GM23248 (cell line): ENCODE measurements at places on chromosomes 5 and 9. TPM values are rescaled to one million over a fixed set of nuclear protein-coding genes. Genes with fewer than 3 reads are reported as not detected.
A peak's percentile ranks its signal among the peaks of the same experiment; 100 is the strongest.

DNA sequence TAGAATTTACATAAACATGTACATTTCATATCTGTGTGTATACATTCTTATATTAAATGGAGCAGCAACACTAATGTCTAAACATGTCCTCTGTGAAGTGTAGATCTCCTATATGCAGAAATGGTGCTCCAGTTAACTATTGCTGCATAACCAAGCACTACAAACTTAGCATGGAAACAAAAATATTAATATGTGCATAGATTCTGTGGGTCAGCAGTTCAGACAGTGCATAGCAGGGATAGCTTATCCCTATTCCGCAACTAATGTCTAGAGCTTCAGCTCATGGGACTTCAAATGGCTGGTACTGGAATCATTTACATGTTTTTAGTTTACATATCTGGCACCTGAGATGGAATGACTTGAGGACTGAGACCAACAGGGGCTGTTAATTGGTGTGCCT, 652.1 kb downstream of the TLE4 start:
- no peaks in the 10 kb centered on the region for H3K36me3 ChIP-seq
- DNase-seq: no peak
- H3K27ac ChIP-seq: no peak overlapping the region
- H3K4me1 ChIP-seq: no peaks in the 10 kb centered on the region
- H3K4me3 ChIP-seq: no peak overlapping the region

Gene DNAH5
- 0.13 and 1.4 TPM in 2 replicates for total RNA-seq

GRCh38 chr5:112649882-112650281, 87.8 kb upstream of the APC start:
- no peak for DNase-seq
- H3K4me1 ChIP-seq: no peaks in the 10 kb centered on the region
- no peaks in the 10 kb centered on the region for H3K36me3 ChIP-seq
- H3K27ac ChIP-seq: no peak overlapping the region
- H3K27me3 ChIP-seq: peaks cover 10% of the 10 kb centered on the region; the same call in 1 of the 2 replicates

- no peaks in the 10 kb centered on the region for H3K36me3 ChIP-seq
- DNase-seq: peak; percentile 74
- H3K27me3 ChIP-seq: no peaks in the 10 kb centered on the region
- no peak overlapping the region for H3K4me3 ChIP-seq
These were observed 64.4 kb downstream of the PLCXD3 start for GRCh38 chr5:41445937-41446563.

GRCh38 chr9:120399940-120400339, 180.0 kb downstream of the CDK5RAP2 start:
- no peak overlapping the region for H3K27ac ChIP-seq
- H3K4me3 ChIP-seq: no peak overlapping the region
- peaks cover 65% of the 10 kb centered on the region for H3K4me1 ChIP-seq
- H3K36me3 ChIP-seq: no peaks in the 10 kb centered on the region; the same call in 1 of the 2 replicates
- no peaks in the 10 kb centered on the region for H3K27me3 ChIP-seq

Gene TGFBI
- 7,109 and 7,351 TPM in 2 replicates for total RNA-seq

Gene GADD45G
- 0.54 TPM in 1 of 2 replicates, not detected in the other for total RNA-seq

Gene PCDHGA2
- total RNA-seq: 6.3 and 7.3 TPM in 2 replicates

GRCh38 chr5:76165029-76165428, 81.8 kb downstream of the SV2C start:
- H3K4me1 ChIP-seq: no peaks in the 10 kb centered on the region
- no peak overlapping the region for H3K4me3 ChIP-seq
- DNase-seq: no peak
- no peak overlapping the region for H3K27ac ChIP-seq

DNA sequence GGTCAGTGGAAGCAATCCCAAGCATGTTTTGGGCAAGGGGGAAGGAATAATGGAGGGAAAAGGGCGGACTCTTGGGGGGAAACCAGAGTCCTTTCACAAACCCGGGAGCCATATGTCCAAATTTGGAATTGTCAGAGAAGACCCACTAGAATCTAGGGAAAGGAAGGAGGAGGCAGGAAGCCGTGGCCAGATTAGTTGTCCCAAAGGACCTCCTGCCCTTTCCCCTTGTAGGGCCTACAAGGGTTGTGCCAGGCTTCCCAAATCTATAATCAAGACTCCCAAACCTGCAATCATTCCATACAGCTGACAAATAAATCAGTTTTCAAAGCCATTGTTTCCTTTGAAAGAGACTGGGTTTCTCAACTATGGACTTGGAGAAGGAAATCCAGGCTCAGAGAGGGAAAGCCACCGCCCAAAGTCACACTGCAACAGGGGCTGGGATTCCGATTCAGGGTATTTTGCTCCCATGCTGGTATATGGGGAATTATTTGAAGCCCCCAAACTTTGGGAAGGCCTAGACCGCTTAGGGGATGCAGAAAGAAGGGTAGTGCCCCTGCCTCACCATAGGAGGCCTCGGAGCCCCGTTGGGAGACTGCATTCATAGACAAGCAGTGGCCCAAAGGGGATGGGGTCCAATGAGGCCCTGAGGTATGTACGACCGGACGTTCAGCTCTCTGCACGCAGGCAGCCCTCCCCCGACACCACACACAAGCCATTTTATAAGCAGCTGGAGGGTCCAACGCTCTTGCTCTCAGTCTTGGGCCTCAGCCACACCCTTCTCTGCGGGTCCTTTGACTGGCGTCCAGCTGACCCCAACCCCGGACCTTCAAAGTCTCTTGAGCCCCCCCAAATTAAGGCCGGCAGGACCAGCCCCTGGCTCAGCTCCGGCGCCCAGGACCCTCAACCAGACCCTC, 815 bp downstream of the ANXA6 start:
- no peaks in the 10 kb centered on the region; the same call in 1 of the 2 replicates for H3K36me3 ChIP-seq
- peaks cover 31% of the 10 kb centered on the region for H3K4me1 ChIP-seq

GRCh38 chr9:109100543-109101201, 19.1 kb downstream of the TMEM245 start:
- DNase-seq: no peak
- no peaks in the 10 kb centered on the region for H3K27me3 ChIP-seq
- peaks cover 32% of the 10 kb centered on the region for H3K4me1 ChIP-seq
- no peaks in the 10 kb centered on the region for H3K36me3 ChIP-seq
- H3K4me3 ChIP-seq: no peak overlapping the region
- no peak overlapping the region for H3K27ac ChIP-seq

GRCh38 chr5:162800301-162800700, 637.1 kb upstream of the CCNG1 start:
- H3K27ac ChIP-seq: no peak overlapping the region
- no peaks in the 10 kb centered on the region for H3K4me1 ChIP-seq
- no peaks in the 10 kb centered on the region; the same call in 1 of the 2 replicates for H3K27me3 ChIP-seq
- DNase-seq: no peak

Gene IGFBPL1
- 0.76 TPM in 1 of 2 replicates, not detected in the other for total RNA-seq

Gene RAD17
- total RNA-seq: 15.8 and 27.8 TPM in 2 replicates

GRCh38 chr9:101054657-101055056, 26.1 kb downstream of the PLPPR1 start:
- no peak overlapping the region for H3K4me3 ChIP-seq
- no peaks in the 10 kb centered on the region for H3K4me1 ChIP-seq

Gene SPATA31A3
- total RNA-seq: not detected in 2 replicates

DNA sequence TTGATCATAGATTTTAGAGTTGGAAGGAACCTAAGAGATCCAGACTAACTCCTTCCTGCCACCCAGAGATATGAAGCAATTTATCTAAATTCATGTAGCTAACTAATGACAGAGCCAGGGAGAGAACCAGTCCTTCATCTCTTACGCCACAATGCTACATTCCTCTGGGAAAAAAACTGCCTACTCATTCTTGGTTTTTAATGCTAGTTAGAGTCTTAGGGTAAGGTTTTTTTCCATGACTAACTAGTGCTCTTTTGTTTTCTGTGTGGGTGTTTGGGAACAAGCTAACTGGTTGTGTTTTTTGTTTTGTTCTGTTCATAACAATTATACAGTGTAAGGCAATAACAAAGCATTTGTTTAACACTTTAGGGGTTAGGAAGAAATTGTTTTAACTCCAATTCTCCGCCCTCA, 52.4 kb downstream of the SLC44A1 start:
- H3K4me1 ChIP-seq: peaks cover 51% of the 10 kb centered on the region
- no peaks in the 10 kb centered on the region for H3K36me3 ChIP-seq
- peak; percentile 97 for DNase-seq
- H3K27me3 ChIP-seq: no peaks in the 10 kb centered on the region

DNA sequence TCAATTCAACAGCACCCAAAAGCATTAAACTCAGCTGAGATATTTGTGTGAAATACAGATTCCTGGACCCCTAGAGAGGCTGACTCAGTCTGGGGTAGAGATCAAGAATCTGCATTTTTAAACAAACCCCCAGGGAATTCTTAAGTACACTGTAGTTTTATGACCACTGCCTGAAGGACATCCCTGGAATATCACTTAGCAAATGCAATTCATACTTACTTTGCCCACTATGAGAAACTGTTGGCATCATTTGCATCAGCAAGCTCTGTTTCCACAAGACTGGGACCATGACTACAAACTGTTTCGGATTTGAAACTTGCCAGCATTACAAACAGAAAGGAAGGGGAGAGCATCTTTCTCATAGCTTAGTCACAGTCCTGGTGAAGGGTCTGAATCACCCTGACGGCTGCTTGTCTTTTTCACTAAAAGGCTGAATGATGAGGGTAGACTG, 63.7 kb downstream of the MLLT3 start:
- H3K36me3 ChIP-seq: no peaks in the 10 kb centered on the region
- H3K27ac ChIP-seq: peak overlapping the region; percentile 93
- peak; percentile 97 for DNase-seq

DNA sequence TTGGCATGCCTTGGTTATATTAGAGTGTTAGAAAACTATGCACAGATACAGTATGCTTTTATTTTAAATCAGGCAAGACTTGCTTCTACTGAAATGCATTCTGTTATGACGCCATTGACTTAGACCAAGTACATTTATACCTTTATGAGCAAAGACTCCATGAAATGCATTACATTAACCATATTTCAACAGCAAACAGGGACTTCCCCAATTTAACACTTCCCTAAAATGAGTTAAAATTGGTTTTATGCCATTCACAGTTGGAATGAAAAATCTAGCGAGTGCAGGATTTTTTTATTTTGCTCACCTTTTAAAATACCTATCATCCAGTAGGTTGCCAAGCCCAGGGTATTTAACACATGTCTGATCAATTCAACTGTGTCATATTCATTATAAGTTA, 272.1 kb upstream of the IZUMO3 start:
- no peak overlapping the region for H3K4me3 ChIP-seq
- no peaks in the 10 kb centered on the region for H3K27me3 ChIP-seq
- H3K36me3 ChIP-seq: no peaks in the 10 kb centered on the region
- no peak overlapping the region for H3K27ac ChIP-seq

GRCh38 chr5:109329333-109330237, 80.2 kb downstream of the PJA2 start:
- H3K36me3 ChIP-seq: peaks cover 17% of the 10 kb centered on the region; the same call in 1 of the 2 replicates
- H3K4me1 ChIP-seq: peaks cover 25% of the 10 kb centered on the region
- peak overlapping the region; percentile 50 for H3K27ac ChIP-seq
- no peaks in the 10 kb centered on the region for H3K27me3 ChIP-seq
- H3K4me3 ChIP-seq: no peak overlapping the region

- H3K4me3 ChIP-seq: no peak overlapping the region
- H3K36me3 ChIP-seq: no peaks in the 10 kb centered on the region
- no peak for DNase-seq
- no peaks in the 10 kb centered on the region for H3K27me3 ChIP-seq
- H3K4me1 ChIP-seq: peaks cover 5% of the 10 kb centered on the region; the same call in 1 of the 2 replicates
These were observed 37.9 kb downstream of the CYFIP2 start for GRCh38 chr5:157303667-157304327.

- H3K4me3 ChIP-seq: peak overlapping the region; percentile 63
- H3K4me1 ChIP-seq: peaks cover 96% of the 10 kb centered on the region
- H3K27me3 ChIP-seq: no peaks in the 10 kb centered on the region
- H3K36me3 ChIP-seq: 0 out of 2 replicates have a peak, but pooled peaks cover 4% of the 10 kb centered on the region
These were observed 11.0 kb downstream of the TRIO start for GRCh38 chr5:14153932-14154731.

Gene ALDH1B1
- 25.7 and 26.9 TPM in 2 replicates for total RNA-seq

DNA sequence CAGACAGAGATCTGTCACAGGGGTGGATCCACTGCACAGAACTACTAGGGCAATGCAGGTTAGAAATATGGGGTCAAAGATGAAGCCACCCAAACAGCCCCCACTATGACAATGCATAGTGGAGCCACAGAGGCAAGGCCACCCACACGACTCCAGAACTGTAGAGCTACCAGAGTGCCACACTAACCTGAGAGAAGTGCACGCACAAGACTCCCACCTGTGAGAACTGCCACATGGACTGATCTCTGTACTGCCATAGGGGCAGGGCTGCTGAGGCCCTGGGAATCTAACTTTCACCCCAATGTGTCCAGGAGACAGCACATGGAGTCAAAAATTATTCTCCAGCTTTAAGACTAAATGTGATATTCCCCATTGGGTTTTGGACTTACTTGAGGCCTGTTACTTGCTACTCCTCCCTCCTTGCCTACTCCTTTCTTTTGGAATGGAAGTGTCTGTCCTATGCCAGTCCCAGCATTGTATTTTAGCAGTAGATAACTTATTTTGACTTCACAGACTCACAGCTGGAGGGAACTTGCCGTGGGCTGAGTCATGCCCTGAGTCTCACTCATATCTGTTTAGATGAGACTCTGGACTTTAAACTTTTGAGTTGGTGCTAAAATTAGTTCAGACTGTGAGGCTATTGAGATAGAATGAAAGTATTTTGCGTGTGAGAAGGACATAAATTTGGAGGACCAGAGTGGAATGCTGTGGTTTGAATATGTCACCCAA, 853.3 kb downstream of the MAT2B start:
- no peak overlapping the region for H3K4me3 ChIP-seq
- H3K36me3 ChIP-seq: no peaks in the 10 kb centered on the region
- H3K27ac ChIP-seq: no peak overlapping the region
- peak; percentile 31 for DNase-seq
- H3K27me3 ChIP-seq: no peaks in the 10 kb centered on the region

DNA sequence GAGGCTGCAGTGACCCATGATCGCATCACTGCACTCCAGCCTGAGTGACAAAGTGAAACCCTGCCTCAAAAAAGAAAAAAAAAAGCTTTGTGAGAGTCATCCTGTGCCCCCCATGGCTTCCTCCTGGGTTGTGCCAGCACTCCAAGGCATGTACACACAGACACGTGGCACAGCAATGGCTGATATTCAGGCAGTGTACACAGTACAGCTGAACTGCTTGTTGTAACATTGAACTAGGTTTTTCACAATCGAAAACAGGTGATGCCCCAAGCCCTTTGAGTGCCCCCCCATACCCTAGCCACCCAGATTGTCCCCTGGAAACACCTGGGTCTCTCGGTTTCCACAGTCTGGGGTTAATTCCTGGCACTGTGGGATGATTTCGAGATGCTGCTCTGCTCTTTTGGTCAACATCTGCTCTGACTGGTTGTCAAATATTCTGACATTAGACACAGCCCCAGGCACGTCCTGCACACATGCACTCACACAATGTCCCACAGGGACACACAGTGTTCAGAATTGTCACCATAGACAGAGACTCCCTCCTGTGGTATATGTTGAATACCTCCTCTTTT, 9.2 kb downstream of the SPINK4 start:
- H3K4me1 ChIP-seq: peaks cover 14% of the 10 kb centered on the region
- no peak for DNase-seq
- H3K27me3 ChIP-seq: no peaks in the 10 kb centered on the region
- H3K4me3 ChIP-seq: no peak overlapping the region
- H3K36me3 ChIP-seq: peaks cover 2% of the 10 kb centered on the region; the same call in 1 of the 2 replicates

GRCh38 chr9:110429453-110429852, 91.8 kb upstream of the TXNDC8 start:
- H3K4me1 ChIP-seq: peaks cover 18% of the 10 kb centered on the region
- no peaks in the 10 kb centered on the region for H3K27me3 ChIP-seq
- peaks cover 52% of the 10 kb centered on the region for H3K36me3 ChIP-seq
- H3K4me3 ChIP-seq: no peak overlapping the region

Gene FSTL4
- total RNA-seq: not detected in 2 replicates

Gene DIRAS2
- not detected in 2 replicates for total RNA-seq

Gene RNF183
- not detected in 2 replicates for total RNA-seq

GRCh38 chr5:125154301-125155110, 408.1 kb upstream of the ZNF608 start:
- peak; percentile 23 for DNase-seq
- H3K27me3 ChIP-seq: no peaks in the 10 kb centered on the region; the same call in 1 of the 2 replicates
- H3K4me1 ChIP-seq: no peaks in the 10 kb centered on the region

GRCh38 chr5:1228120-1228519, 2.9 kb downstream of the SLC6A18 start:
- H3K27ac ChIP-seq: no peak overlapping the region
- H3K4me1 ChIP-seq: no peaks in the 10 kb centered on the region
- peaks cover 15% of the 10 kb centered on the region; the same call in 1 of the 2 replicates for H3K27me3 ChIP-seq
- H3K36me3 ChIP-seq: no peaks in the 10 kb centered on the region
- DNase-seq: no peak
- H3K4me3 ChIP-seq: no peak overlapping the region
